ENCODE measurements at places on chromosomes 3 and 15.

GRCh38 chr3:83934192-83935021 is 1024.4 kb upstream of the CADM2 start:
- peak; percentile 52 for DNase-seq

DNA sequence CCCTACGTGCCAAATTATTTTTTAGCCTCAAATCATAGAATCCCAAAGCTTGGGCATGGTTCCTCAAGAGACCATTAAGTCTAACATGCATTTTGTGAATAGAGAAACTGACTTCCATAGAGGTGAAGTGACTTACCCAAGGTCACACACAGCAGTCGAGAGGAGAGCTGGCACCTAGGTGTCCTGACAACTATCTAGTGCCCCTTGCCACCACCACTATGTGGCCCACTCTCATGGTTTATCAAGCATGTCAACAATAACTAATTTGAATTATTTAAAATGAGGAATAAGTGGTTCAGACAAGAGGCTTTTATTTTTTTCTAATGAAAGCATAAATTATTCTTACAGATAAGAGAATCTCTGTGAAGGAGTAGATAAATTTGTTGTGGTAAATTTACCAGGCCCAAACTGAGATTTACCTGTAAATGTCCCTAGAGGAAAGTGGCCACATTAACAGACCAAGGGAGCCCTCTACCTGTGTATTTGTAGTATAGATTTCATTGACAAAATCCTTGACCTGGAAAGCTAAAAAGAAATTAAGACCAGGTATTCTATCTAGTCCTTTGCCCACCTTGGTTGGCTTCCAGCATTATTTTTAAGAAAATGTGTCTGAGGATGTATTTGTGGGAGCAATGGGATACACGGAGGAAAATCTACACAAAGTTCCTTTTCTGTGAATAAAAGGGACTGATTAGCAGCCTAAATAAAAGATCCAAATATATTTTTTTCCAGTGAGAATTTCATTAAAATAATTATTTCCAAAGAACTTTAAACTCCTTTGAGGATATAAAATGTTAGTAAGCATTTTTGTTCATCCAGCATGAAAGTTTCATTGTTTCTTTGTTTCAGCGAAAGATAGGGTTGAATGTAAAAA is 49.1 kb downstream of the IQCH start:
- DNase-seq = peak; percentile 71

DNA sequence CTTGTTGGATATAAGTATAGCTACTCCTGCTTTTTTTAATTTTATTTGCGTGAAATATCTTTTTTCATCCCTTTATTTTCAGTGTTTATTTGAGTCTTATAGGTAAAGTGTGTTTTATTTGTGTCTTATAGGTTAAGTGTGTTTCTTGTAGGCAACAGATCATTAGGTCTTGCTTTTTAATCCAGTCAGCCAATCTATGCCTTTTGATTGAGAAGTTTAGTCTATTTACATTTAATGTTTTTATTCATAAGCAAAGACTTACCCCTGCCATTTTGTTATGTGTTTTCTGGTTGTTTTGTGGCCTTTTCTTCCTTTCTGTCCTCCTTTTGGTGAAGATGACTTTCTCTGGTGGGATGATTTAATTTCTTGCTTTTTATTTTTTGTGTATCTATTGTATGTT is 232.0 kb downstream of the RAP2B start:
- no peak for DNase-seq

DNA sequence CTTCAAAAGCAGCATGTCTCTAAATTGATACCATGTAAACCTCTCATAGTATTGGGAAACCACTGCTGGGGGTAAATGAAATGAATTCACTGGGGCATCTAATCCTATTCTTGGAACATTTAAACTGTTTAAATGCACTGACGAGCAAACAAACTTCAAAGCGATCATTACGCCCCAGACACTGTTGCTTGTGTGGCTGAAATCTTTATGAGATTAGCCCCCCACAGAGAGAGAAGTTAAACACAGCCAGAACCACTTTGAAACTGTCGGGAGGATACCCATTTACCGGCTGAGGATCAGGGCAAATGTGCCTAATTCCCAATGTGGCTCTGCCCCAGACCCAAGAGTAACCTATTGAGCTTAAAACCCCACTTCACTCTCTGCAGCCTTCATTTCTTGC is 308.4 kb upstream of the CDIN1 start:
- DNase-seq = no peak

DNA sequence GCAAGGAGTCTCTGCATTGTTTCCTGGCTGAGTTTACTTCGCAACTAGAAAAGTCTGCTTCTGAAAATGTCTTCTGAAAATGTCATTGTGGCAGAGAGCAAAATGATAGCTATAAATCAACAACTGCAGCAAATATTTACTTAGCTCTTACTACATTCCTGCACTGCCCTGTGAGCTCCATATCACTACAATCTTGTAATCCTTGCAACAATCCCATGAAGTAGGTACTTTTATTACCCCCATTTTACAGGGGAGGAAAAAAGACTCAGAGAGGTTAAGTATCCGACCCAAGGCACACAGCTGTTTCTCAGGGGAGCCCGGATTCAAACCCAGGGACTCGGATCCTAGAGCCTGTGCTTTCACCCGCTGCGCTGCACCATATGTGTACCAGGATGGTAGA is 34.2 kb upstream of the SPTBN5 start:
- no peak for DNase-seq

DNA sequence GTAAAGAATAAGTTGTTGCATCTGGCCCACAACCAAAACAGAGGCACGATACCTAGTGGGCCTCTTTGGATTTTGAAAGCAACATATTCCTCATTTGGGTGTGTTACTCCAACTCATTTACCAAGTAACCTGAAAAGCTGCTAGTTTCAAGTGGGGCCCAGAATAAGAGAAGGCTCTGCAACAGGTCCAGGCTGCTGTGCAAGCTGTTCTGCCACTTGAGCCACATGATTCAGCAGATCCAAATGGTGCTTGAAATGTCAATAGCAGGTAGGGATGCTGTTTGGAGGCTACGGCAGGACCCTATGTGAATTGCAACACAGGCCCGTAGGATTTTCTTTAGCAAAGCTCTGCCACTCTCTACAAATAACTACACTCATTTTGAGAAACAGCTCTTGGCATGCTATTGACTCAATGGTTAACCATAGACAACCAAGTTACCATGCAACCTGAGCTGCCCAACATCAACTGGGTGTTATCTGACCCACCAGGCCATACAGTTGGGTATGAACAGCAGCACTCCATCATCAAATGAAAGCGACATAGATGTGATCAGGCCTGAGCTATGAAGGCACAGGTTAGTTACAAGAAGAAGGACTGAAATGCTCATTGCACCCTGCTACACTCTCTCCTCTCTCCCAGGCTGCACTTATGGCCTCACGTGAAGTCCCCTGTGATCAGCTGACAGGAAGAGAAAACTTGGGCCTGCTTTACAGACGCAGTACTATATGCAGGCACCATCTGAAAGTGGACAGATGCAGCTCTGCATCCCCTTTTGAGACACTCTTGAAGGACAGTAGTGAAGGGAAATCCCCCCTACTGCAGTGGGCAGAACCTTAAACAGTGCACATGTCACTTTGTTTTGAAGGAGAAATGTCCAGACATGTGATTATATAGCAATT is 9.5 kb upstream of the MCF2L2 start:
- no peak for DNase-seq

- DNase-seq = no peak
Measured at GRCh38 chr15:89090791-89091626, 2.8 kb downstream of the ABHD2 start.

DNA sequence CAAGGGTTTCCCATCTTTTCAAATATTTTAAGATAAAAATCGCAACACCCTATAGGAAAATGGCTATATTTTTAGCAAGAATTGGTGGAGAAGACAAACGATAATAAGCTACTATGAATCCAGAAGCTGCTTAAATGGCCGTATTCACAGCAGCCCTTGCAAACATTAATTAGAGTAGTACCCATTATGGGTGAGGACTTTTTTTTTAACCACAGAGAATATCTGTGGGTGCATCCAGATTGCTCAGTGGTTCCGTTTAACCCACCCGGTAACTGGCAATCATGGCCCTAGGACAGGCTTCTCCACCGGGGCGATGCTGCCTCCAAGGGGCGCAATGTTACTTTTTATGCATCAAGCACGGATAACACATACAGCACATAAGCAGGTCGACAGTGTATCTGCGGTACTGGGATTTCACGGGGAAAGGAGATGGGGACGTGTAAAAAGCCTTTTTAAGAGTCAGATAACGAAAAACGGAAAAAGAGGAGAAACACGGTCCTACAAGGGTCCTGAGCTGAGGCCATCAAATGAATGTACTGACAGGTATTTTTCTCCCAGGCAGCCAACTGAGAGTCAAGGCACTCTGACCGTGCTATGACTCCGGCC is 968 bp upstream of the TMEM266 start:
- peak; percentile 41 for DNase-seq

GRCh38 chr3:9231006-9231405 is 18.4 kb downstream of the SRGAP3 start:
- DNase-seq = no peak

- DNase-seq = no peak
Measured at GRCh38 chr3:72810063-72810462, 38.2 kb downstream of the SHQ1 start.

GRCh38 chr3:87167628-87168456 is 59.3 kb upstream of the CHMP2B start:
- peak; percentile 39 for DNase-seq

GRCh38 chr3:44963571-44964325 is 12.2 kb downstream of the ZDHHC3 start:
- no peak for DNase-seq

DNA sequence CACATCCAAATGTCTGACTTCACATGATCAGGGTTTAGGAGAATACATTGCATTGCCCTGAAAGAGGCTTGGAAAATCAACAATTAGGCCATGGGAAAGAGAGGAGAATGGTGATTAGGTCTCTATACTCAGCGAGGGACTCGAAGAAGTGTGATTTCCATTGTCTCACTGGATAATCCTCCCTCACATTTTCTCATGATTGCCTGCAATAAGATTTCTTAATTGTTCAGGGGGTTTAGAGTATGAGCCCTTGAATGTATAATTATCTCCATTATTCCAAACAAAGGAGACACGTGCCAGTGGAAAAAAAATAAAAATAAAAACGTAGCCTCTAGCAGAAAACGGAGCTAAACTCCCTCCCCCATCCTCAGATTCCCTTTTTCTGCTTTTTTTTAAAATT is 173.2 kb downstream of the TPRG1 start:
- DNase-seq = no peak

- DNase-seq = no peak
Measured at GRCh38 chr3:184737641-184738505, 26.0 kb upstream of the MAGEF1 start.

GRCh38 chr15:88636050-88636449 is 2.8 kb upstream of the ISG20 start:
- no peak for DNase-seq

- no peak for DNase-seq
Measured at GRCh38 chr3:58751882-58752567, 85.5 kb upstream of the FAM3D start.

GRCh38 chr3:11522953-11523571 is 120.7 kb downstream of the VGLL4 start:
- no peak for DNase-seq

DNA sequence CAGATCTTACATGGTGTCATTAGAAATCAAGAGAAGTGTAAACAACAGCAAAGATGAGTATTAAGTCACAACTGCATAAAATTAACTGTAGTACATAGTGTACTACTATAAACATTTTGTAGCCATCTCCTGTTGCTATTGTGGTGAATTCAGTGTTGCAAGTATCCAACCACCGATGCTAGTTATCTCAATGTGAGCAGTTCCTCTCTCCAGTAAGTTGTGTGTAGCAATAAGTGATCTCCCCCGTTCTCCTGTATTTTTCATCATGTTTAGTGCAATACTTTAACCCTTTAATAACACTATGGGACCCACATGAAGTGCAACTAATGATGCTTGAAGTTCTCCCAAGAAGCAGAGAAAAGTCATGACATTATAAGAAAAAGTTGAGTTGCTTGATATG is 264.7 kb upstream of the KCNH8 start:
- DNase-seq = no peak

GRCh38 chr3:150351398-150351797 is 56.7 kb upstream of the TSC22D2 start:
- no peak for DNase-seq

GRCh38 chr3:66393333-66394005 is 107.4 kb downstream of the LRIG1 start:
- no peak for DNase-seq

DNA sequence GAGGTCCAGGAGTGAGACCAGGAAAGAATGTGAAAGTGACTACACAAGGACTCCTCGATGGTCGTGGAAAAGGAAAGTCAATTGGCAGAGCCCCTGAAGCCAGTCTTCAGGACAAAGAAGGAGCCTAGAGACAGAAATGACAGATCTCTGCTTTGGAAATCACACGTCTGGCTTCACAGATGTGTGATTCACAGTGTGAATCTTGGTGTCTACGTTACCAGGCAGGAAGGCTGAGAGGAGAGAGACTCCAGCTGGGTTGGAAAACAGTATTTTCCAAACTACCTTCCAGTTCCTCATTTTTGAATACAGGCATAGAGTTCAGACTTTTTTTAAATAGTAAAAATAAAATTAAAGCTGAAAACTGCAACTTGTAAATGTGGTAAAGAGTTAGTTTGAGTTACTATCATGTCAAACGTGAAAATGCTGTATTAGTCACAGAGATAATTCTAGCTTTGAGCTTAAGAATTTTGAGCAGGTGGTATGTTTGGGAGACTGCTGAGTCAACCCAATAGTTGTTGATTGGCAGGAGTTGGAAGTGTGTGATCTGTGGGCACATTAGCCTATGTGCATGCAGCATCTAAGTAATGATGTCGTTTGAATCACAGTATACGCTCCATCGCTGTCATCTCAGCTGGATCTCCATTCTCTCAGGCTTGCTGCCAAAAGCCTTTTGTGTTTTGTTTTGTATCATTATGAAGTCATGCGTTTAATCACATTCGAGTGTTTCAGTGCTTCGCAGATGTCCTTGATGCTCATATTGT is 6.0 kb downstream of the CCR2 start:
- peak; percentile 78 for DNase-seq

DNA sequence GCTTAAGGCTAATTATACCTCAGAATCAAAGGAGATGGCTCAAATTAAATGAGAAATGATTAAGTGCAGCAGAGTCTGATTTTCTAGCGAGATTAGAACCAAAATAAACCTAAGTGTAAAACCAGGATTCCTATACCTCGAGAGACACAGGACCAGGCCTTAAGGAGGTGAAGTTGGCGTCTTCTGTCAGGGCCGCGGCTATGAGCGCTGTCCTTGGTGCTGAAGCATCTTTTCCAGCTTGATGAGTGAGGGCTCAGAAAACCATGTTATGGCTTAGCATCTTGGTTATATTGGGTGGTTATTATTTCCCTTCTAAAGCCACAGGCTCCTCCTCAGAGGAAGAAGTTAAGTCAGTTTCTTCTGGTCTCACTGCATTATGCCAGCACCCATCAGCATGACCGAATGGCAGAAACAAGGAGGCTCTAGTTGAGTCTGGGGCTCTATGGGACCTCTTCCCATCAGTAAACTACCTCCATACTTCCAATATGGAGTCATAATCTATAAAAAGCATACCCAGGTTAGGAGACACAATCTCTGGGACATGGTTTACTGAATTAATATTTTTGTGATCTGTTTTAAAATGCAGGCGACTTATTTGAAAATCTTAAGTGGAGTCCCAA is 120.1 kb upstream of the NMNAT3 start:
- DNase-seq = no peak

All from NCI-H2171 treated with DMSO at 0.1 percent for 48 hours (cell line).